ENCODE measurements at places on chromosomes 11 and 22. TPM values are rescaled to one million over a fixed set of nuclear protein-coding genes. Genes with fewer than 3 reads are reported as not detected.

GNG3 gene
- total RNA-seq = 12.9 TPM

CLCF1 gene
- 0.41 TPM for total RNA-seq

C11orf98 gene
- total RNA-seq = 115 TPM

NAALADL1 gene
- 0.35 TPM for total RNA-seq

MMP11 gene
- total RNA-seq = 10.8 TPM

HEPHL1 gene
- total RNA-seq = not detected

VSIG10L2 gene
- not detected for total RNA-seq

CFAP300 gene
- 6.4 TPM for total RNA-seq

C22orf31 gene
- total RNA-seq = not detected

P2RX3 gene
- total RNA-seq = 15.5 TPM

DEFB131B gene
- not detected for total RNA-seq

SSTR3 gene
- 0.09 TPM for total RNA-seq

CCDC188 gene
- 8.6 TPM for total RNA-seq

SLC22A6 gene
- total RNA-seq = not detected

SMC1B gene
- not detected for total RNA-seq

GUCY1A2 gene
- 4.0 TPM for total RNA-seq

OR5I1 gene
- total RNA-seq = not detected

HDHD5 gene
- total RNA-seq = 48.2 TPM

NRIP3 gene
- total RNA-seq = 1.7 TPM

FREY1 gene
- 2.5 TPM for total RNA-seq

SCUBE1 gene
- total RNA-seq = 12.1 TPM

ASRGL1 gene
- 50.1 TPM for total RNA-seq

GRAP2 gene
- total RNA-seq = 0.12 TPM

GAB4 gene
- not detected for total RNA-seq

RAB36 gene
- total RNA-seq = 13.5 TPM

MALAT1 gene
- total RNA-seq = 5,409 TPM

DMC1 gene
- total RNA-seq = 9.0 TPM

CCDC87 gene
- 0.93 TPM for total RNA-seq

OR52H1 gene
- total RNA-seq = not detected

CALCA gene
- not detected for total RNA-seq

MRGPRX3 gene
- total RNA-seq = not detected

BIRC3 gene
- 0.33 TPM for total RNA-seq

Measured in neural crest cell (in vitro differentiated cells).